ENCODE measurements at places on chromosomes 7 and 10.

- no peak for DNase-seq
Observed at GRCh38 chr7:7897949-7898515, 70.6 kb upstream of the GLCCI1 start.

DNA sequence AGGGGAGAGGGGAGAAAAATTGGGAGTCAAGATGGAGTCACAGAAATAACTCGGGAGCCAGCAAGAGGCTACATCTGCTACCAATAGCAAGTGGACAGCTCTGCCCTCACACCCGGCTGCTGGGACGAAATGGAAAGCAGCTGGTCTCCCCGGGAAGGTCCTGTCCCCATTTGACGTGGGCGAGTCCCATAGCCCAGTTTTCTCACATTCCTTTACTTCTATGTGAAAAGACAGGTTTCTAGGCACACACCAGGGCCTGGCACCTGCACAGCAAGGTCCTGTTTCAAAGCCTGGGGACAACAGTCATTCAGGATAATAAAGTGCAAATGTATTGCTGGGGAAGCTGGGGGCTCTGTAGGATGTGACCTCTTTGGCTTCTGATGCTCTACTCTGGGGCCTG is 162.6 kb downstream of the OAT start:
- DNase-seq = no peak

GRCh38 chr7:103343758-103344452 is 662 bp downstream of the DNAJC2 start:
- peak; percentile 15 for DNase-seq

DNA sequence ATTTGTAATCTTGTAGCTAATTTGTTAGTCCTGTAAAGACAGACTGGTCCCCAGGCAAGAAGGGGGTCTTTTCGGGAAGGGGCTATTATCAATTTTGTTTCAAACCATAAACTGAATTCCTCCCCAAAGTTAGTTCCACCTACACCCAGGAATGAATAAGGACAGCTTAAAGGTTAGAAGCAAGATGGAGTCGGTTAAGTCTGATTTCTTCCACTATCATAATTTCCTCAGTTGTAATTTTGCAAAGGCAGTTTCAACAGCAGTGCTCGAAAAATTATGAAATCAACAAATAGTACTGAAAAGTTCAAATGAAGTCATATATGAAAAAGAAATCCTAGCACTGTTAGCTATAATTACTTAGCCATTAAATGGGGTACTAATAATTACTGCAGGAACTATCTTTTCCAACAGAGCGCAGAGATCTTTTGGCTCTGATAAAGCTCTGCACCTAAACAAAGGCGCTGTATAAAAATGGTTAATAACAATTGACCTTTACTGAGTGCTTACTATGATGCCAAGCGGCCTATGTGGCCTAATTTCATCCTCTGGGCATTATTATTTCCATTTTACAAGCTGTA is 756 bp upstream of the SEC24C start:
- DNase-seq = no peak

DNA sequence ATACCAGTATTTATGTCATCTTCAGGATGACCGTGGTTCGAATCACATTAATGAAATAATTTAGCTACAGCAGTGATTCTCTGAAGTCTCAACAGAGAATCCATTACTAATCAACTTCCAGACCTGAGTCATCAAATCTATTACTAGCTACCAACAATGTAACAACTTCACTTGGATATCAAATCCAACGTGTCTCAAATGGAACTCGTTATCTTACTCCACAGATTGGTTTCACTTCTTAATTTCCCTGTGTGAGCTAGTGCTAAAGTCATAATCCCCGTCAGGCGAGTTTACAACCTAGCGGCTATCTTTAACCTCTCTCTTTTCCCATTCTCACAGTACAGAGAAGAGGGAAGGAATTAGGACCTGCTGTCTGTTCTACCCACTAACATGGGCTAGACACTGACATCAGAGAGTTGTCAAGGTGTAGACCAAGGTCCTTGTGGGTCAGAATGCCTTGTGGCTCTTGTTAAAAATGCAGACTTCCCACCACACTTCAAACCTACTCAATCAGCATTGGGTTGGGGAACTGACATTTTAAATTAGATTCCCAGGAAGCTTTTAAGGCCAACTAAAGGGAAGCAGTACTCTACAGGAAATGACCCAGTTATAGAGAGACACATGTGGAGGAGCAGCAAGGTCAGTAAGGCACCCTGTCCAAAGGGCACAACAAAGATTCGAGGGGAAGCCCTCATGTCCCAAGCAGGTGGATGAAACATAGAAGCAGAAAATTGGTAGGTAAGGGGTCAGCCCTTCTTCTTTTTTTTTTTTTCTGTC is 57.3 kb upstream of the GSAP start:
- DNase-seq = no peak

DNA sequence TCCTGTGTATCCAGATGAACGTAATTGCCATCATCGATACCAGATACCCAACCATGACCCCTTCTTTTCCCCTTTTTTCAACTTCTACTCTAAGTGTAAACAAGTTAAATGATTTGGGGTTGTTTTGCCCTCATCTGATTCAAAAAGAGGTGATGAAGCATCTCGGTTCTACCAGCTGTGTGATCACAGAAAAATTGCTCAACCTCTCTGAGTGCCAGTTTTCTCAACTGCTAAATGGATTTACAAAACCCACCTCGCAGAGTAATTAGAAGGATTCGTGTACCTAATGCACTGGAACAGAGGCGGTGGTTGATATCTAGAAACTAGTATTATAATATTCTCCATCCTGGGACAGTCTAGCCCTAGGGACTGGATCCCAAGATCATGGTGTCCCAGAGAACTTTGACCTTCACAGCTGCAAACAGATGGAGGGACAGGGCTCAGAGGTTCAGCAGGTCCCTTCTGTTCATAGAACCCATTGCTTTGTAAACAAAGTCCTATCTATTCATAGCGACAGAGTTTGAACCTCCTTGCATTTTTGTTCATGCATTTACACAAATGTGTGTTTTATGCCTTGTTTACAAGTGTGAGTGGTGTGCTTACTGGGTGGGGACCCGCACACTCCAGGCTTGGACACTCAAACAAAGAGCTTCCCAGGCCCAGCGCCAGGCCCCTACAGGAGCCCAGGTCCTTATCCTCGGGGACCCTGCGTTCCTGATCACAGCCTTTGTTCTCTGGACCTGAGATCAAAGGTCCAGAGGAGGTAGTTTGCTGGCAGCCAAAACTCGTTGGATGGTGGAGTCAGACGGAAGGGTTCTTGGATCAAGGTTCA is 46.4 kb downstream of the CALML3 start:
- no peak for DNase-seq

DNA sequence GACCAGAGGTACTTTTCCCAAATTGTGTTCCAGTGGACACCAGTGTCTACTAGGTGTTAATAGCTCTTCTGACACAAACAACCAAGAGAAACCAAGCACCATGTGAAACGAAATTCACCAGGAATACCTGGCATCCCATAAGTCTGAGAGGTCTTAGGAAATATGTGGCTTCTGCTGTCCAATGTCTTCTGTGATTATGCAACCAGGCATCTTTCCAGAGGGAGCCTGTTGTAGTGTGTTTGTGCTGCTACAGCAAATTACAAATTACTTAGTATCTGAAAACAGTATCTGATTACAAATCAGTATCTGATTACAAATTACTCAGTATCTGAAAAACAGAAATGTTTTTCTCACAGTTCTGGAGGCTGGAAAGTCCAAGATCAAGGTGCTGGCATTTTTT is 133.6 kb upstream of the NPVF start:
- DNase-seq = no peak

GRCh38 chr10:20004087-20004523 is 187.9 kb downstream of the PLXDC2 start:
- DNase-seq = no peak

DNA sequence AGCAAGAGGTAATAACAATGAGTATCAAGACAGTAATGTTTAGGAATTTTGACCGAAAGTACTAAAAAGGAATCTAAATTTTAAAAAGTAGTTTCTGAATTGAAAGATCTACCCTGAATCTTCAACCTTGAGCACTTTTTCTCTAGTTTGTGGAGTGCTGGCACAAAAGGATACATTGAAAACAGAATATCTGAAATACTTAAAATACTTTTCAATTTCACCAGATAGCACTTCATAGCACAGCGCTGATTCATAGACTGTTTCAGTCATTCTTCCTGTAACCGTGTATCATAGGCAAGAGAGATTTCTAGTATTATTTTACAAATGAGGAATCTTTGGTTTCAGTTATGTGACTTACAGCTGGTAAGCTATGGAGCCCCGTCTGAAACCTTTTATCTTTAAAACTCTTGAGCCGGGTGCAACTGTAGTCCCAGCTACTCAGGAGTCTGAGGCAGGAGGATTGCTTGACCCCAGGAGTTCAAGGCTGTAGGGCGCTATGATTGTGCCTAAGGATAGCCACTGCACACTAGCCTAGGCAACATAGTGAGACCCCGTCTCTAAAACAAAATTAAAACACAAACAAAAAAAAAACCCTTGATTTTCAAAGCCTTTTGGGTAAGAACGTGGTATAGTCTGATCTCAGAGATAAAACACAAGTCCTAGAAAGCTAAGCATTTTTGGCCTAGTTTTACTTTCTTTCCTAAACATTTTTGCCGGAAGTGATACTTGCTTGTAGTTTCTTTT is 35.1 kb downstream of the FHIP2A start:
- no peak for DNase-seq

DNA sequence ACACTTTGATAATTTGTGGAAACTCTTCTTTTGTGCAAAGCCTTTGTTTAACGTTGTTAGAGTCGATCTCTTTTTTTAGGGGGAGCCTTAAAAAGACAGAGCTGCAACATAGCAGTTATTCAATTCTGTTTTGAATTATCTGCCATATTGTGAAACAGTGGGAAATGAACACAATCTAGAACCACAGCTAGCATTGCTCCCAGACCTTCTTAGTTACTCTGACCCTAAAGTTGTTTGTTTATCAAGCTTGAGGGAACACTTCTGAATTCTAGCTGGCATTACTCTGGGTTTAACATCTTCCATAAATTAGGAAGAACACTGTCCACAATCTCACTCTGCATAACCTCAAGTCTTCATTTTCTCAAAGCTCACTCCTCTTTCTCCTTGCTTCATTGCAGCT is 217.7 kb downstream of the PRKG1 start:
- no peak for DNase-seq

- DNase-seq = no peak
Observed at GRCh38 chr7:85090143-85090542, 96.7 kb downstream of the SEMA3D start.

- peak; percentile 71 for DNase-seq
Observed at GRCh38 chr7:32958046-32959025, 1.1 kb downstream of the FKBP9 start.

GRCh38 chr10:132254841-132255240 is 52.9 kb downstream of the STK32C start:
- no peak for DNase-seq

GRCh38 chr7:19099924-19100323 is 17.5 kb downstream of the TWIST1 start:
- DNase-seq = peak; percentile 74

DNA sequence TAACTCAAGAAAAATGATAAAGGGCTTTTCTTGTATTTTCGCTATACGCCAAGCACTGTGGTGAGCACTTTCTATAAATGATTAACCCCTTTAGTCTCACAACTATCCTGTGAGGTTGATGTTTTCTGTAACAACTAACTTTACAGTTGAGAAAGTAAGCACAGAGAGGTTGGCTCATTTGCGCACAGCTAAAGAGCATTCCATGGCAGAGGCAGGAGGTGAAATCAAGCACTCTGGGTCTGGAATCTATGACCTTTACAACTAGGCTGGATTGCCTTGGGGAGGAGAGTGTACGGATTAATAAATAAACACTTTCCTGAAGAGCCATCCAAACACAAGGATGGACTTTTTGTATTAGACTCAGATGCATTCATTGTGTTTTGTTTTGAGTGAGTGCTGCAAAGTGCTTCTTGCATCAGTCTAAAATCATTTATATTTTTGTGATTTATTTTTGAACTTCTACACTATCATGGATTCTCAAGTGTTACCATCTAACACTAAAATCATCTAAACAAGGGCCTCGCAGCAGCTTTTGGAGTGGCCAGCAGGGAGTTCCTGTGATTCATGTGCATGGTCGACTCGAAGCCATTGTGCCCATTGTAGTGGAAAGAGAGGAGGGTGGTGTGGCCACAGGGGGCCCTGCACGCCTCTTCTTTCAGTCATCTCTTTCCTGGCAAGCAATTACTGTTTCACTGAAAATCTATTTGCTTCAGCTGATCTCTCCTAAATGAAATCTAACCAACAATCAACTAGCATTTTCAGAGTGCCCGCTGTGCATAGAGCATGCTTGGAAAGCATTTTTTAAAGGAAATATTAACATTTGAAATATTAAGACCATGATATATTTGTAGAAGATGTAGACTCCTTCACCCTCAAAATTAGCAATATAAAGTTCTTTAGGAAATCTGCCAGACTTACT is 633.4 kb upstream of the COBL start:
- DNase-seq = peak; percentile 70

- DNase-seq = no peak
Observed at GRCh38 chr10:103124420-103125096, 68.5 kb downstream of the NT5C2 start.

DNA sequence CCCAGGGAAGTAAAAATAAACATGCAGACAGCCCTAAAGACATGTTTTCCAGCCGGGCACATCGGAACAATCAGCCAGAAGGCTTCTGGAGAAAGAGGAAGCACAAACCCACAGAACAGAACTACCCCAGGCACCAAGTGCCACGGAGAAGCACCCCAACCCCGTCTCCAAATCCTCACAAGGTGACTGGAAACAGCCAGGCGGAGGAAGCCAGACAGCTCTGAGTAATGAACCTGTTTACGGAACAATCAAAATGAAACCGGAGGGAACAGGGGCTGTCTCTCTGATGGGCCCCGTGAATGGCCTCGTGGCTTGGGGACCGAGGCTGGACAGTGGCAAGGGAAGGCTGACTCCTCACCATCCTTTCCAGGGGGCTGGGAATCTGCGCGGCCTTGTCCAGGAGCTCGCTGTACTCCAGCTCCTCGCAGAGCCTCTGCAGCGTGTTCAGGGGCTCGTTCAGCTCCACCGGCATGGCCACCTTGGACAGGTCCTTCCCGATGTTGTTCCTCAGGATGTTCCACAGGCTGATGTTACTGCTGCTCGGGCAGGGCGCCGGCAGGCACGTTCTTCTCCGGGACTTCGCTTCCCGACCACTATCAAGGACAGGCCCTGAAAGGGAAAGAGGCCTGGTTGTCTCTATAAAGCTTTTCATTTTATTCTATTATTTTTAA is 77.0 kb upstream of the GSDME start:
- no peak for DNase-seq

DNA sequence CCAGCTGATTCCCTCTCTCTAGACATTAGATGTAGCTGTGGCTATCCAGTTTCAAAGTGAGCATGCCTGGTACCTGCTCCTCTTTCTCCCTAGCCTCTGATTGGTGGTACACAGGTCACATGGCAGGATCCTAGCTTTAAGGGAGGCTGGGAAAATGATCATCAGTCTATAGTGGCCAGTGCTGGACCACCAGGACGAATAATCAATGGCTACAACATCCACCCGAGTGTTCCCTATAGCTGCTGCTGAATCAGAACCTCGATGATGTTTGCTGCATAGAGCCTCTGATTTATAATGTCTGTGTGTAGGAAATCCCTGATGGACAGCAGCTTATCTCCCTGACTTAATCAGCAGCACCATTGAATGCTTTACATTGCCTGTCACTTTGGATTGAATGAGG is 28.9 kb upstream of the LMTK2 start:
- no peak for DNase-seq
